ENCODE measurements at places on chromosomes 7 and 10.

DNA sequence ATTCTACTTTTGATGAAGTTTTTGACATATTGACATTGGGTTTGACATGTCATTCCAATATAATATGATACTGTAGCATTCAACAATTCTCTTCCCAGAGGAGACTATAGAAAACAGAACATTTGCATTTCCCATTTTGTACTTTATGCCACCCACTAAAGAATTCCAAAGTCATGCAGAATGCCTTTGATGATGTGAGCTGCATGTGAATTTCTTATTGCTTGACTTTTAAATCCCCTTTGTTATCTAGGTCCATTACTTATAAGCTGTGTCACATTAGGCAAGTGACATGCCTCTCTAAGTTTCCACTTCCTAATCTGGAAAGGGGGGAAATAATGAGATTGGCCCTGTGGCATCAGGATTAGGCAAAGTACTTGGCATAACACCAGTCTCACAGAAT lies 436.7 kb downstream of the AUTS2 start:
- DNase-seq: no peak

DNA sequence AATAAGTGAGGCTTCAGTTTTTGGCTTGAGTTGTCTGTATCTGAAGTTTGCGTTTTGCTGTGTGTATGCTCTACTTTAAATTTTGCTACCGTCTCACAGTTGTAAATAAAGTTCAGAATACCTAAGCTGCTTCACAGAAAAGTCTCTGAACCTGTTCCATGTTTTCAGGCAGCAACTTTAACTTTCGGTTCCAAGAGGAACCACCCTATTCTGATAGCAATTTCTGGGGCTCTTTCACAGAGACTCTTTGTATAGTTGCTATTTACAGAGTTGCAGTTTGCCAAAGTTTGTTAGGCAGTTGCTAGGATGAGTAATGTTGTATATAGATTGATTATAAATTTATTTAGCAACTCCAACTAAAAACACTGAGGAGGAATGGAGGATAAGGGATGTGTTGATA lies 5.7 kb downstream of the FAM221A start:
- DNase-seq: no peak

DNA sequence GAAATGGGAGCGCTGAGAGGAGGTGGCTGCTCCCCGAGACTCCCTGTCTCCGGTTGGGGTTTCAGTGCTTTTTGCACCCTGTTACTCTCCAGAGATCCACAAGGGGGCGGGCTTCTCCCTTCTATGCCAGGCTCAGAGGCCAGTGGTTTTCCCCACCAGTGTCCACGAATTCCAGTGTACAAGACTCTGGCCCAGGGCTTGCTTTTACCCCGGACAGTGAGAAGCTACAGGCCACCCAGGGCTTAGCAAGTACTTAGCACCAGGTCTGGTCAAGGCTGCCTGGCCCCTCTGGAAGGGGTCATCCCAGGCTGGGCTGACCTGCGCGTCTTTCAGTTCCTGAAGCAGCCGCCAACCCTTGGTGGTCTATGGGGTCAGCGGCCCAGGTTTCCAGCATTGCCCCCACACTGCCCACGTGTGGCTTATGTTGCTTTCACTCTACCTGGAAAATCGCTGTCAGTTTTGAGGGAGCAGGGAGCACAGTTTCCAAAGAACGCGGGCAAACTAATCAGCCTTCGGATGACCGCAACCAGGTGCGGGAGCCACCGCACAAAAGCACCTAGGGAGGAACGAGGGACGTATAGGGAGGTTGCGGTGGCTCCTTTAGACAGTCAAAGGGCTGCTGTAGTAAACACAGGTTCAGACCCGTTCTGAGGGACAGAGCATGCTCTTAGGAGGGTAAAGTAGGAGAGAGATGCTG lies 6.8 kb downstream of the CYP26A1 start:
- no peak for DNase-seq

DNA sequence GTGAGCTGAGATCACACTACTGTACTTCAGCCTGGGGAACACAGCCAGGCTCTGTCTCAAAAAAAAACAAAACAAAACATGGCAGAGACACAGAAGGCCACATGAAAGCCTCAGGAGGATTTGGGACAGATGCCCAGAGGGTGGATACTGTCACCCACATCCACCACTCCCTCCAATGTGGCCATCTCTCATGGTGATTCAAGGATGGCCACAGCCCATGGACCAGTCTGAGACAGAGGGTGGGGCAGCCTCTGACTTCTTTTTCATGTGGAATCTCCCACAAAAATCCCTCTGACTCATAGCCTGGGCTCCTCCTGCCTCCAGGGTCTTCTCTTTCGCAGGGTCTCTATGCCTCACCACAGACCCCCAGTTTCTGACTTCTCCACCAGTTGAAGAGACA lies 59.0 kb upstream of the GTF2I start:
- DNase-seq: no peak

GRCh38 chr10:117531371-117532002 lies 11.1 kb upstream of the EMX2 start:
- DNase-seq: no peak

GRCh38 chr10:44969854-44970253 lies 8.8 kb downstream of the DEPP1 start:
- DNase-seq: no peak

GRCh38 chr10:103080891-103081581 lies 112.0 kb downstream of the NT5C2 start:
- no peak for DNase-seq

DNA sequence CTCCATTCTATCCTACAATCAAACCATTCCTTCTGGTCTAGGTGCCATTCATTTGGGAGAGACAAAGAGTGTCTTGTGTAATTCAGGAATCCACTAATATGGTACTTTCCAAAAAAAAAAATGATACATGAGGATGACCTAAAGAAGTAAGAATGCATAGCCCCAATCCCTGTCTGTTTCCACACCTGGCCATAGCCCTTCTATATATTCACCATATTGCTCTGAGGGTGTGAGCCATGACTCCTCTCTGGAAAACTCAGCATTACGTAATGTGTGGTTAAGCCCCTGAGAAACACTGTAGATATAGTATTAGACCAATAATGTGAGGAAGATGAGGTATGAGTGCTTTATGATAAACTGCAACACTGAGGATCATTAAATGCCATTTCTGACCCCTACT lies 592.7 kb downstream of the INHBA start:
- DNase-seq: no peak
